ENCODE measurements at places on chromosomes 7 and 10.

GRCh38 chr7:127598318-127598717 lies 4.8 kb downstream of the FSCN3 start:
- no peak for DNase-seq

DNA sequence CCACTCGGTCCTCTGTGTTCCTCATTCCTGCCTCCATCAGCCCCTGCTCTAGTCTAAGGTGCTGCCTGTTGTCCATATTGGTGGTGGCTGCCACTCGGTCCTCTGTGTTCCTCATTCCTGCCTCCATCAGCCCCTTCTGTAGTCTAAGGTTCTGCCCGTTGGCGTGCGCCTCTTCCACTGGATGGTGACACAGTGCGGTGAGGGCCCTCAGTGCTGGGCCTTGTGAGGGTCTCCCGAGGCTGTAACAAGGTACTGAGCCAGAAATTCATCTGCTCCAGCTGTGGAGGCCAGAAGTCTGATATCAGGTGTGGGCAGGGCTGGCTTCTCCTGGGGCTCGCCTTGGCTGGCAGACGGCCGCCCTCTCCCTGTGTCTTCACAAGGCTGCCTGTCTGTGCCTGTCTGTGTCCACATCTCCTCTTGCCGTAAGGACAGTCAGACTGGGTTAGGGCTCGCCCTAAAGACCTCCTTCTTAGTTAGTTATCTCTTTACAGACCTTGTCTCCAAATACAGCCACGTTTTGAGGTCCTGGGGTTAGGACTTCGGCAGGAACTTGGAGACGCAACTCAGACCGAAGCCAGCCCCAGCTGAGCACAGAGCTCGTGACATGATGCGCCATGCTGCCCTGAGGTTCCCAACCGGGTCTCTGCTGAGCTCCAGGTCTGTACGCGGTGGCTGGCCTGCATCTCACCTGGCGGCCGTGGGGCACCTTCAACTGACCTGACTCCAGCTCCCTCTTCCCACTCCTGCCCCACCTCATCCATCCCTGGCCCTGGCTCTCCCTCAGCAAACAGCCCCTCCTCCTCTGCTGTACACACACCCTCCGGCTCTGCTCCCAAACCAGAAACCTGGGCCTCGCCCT lies 181.4 kb upstream of the SHH start:
- no peak for DNase-seq

DNA sequence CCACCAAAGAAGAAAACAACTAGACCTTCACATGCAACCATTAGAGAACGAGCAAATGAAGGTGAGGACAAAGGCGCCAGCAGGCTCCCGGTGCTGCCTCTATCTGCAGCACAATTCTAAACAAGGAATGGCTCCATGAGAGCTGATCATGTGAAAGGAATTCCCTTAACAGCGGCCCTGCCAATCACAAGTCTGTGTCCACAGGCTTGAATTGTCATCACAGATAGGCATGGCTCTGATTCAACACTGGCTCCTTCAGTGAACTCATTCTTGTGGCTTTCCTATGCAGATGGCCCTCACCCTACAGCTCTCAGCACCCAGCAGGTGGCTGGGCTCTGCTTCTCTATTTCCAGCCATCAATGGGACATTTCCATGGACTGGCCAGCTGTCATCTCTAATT lies 36.2 kb downstream of the LAMB1 start:
- DNase-seq: no peak

DNA sequence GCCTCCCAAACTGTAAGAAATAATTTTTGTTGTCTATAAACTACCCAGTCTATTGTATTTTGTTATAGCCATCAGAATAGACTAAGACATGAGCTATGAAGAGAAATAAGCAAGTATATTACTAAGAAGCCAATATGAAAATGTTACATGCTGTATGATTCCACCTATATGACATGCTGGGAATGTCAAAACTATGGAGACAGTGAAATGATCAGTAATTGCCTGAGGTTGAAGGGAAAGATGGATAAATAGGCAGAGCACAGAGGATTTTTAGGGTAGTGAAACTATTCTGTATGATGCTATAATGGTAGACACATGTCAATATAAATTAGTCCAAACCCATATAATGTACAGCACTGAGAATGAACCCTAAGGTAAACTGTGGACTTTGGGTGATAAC lies 261.3 kb upstream of the PCDH15 start:
- no peak for DNase-seq

DNA sequence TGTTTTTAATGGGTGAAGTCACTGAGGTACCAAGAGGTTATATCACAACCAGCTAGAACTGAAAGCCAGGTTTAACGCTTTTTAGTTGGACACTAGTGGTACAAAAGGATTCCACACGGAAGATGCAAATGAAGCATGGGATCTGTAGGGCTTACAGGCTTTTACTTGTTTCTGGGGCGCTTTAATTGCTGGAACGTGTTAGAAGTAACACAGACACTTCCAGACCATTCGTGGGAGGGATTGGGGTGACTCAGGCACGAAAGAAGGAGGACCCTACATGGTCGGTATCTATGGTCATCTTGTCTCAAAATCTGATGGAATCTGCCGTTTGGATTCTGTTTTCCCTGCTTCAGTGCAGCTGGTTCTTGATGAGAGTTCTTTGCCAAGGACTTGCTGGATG lies 1.0 kb downstream of the YKT6 start:
- no peak for DNase-seq

DNA sequence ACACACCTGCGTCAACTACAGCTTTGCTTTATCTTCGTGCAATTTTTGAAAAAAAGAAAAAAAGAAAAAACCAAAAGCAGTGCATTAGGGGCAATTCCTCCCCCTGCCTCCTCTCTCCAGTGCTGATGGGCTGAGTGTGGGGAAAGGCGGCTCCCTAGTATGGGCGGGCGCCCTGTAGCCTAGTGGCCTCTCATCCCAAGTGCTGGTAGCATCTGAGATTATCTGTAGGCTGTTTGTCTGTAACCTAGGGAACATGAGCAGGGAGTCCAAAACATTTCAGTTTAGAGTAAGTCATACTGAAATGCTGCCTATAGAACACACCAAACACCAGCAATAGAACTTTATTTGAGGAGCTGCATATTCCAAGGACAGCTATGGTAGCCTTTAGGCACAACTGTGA lies 24.6 kb upstream of the BAMBI start:
- no peak for DNase-seq

DNA sequence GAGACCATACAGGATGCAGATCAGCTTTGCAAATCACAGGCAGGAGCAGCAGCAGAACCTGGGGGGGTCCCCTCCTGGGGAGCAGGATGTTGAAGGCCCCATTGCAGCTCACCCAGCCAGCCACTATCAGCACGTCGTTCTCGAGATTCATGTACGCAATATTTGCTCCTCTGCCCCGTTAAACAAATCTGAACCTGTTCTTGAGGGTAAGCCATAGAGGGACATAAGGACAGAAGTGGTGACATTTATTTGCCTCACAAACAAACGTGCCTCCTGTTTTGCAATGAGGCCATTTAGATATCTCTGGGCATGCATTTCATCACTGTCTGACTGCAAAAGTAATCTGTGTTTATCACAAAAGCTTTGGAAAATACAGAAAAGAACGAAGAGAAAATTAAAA lies 87.3 kb upstream of the BAIAP2L1 start:
- DNase-seq: no peak

GRCh38 chr7:67760971-67761370 lies 764.3 kb downstream of the TYW1 start:
- no peak for DNase-seq

DNA sequence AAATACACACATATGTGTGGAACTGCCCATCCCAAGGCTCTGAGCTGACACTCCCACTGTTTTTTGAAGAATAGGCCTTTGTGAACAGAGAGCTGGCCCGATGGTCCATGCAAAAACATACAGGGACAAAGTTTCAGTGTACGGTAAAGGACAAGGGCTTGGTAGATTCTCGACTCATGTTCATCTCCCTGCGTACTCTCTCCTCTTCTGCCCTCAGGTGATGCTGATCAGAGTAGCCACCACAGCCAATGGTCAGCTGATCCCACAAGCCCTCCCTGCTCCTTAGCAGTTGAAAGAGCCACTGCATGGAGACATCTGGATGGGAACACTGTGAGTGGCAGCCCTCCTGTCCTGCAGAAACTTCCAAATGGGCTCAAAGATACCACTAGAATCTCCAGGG lies 23.1 kb upstream of the C10orf71 start:
- DNase-seq: no peak

GRCh38 chr7:91657483-91658071 lies 222.9 kb downstream of the MTERF1 start:
- no peak for DNase-seq

GRCh38 chr10:79266543-79267312 lies 80.5 kb upstream of the PPIF start:
- DNase-seq: no peak

DNA sequence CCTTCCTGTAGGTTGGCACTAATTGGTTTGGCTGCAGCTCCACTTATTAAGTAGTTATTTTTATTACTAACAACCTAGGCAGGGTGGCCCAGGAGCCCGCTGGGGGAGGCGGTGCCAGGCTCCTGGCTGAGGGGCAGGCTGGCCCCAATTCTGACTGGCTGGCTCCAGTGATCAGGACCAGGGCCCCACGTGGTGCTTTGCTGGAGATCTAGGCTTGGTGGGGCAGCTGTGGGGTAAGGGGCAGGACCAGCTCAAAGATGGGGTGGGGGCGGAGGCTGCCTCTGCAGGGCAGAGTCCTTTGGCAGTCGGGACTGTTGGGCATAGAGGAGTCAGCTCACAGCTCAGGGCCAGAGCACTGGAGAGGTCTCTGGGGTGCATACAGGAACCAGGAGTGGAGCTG lies 2.4 kb downstream of the ASL start:
- no peak for DNase-seq

DNA sequence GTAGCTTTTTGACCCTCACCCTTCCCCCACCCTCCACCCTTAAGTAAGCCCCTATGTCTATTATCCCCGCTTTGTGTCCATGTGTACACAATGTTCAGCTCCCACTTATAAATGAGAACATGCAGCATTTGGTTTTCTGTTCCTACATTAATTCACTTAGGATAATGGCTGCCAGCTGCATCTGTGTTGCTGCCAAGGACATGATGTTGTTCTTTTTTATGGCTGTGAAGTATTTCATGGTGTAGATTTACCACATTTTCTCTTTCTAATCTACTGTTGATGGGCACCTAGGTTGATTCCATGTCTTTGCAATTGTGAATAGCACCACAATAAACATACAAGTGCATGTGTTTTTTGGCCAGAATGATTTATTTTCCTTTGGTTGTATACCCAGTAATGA lies 232.2 kb downstream of the CACNA2D1 start:
- no peak for DNase-seq

GRCh38 chr10:131902211-131902610 lies 1.4 kb downstream of the PPP2R2D start:
- DNase-seq: no peak

GRCh38 chr10:7482992-7483391 lies 72.2 kb upstream of the SFMBT2 start:
- no peak for DNase-seq

- DNase-seq: no peak
These were observed 189.0 kb downstream of the GALNT17 start for GRCh38 chr7:71320916-71321315.

DNA sequence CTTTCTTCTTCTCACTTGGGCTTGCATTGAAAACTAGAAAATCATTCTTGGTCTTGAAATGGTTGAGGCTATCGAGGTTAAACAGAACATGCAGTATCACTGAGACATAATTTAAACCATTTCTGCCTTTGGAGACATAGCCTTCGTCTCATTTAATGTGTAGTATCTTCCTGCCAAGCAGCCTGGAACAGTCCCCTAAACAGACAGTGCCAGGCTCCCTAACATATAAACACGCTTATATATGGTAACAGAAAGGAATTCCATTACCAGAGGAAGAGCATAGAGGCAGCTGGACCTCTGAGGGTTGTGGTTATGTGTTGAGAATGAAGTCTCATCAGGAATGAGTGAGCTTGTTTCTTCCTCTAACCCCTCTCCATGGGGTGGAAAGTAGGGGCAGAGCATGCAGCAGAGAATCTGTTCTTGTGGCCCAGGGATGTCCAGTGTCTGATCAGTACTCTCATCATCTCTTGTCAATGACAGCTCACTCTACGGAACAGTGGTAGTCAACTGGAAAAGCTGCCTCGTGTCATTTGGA lies 11.2 kb downstream of the CACNB2 start:
- no peak for DNase-seq

DNA sequence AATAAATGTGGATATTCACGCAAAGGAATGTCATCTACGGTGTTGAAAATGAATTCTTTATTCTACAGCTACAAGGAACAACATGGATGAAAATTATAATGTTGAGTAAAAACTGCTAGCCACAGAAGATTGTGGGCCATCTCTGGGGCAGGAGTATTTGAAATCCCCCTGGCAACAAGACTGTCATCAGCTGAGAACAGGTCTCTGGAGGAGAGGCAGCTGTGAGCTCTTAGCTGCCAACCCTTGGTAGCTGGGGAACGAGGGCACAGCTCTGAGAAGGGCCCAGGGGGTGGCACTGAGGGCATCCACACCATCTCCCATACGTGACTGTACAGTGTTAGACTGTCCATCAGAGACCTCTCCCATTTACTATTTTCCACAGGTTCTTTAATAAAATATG lies 340.1 kb upstream of the MGMT start:
- no peak for DNase-seq

DNA sequence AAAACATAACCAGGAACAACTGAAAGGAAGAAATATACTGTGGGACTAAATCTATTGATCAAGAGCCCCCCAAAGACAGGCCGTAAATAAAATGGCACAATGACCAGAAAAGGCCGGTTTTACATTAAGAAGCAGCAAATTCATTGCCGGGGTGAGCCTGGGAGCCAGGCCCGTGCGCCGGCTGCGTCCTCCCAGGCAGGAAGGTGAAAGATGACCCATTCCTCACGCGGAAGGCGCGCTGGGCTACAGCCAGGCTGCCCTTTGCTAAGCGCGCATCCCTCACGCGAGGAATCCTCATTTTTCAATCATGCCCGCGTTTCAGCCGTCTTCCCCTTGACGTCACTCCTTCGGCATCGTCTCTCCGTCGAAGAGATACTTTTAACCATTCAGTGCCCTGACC lies 47.6 kb upstream of the MGMT start:
- no peak for DNase-seq

- no peak for DNase-seq
These were observed 63.7 kb upstream of the STEAP1B start for GRCh38 chr7:22563621-22564241.

GRCh38 chr10:43211030-43211429 lies 55.8 kb downstream of the RASGEF1A start:
- no peak for DNase-seq

DNA sequence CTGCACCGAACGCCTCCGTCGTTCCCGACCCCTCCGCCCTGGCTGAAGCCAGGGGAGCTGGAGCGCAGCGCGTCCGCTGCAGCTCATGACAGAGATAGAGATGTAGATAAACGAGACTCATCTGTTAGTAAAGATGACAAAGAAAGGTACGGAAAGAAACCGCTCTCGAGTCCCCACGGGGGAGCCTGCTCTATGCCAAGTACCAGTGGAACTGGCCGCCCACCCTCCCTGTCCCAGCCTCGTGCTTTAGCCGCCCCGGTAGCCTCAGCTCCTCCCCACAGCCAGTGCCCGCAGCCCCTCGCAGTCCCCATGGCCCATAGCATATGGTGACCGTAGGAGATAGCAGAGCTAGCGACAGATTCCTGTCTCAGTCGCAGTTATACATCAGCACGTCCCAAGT lies 344.7 kb upstream of the GALNT17 start:
- DNase-seq: no peak

- DNase-seq: no peak
These were observed 152.8 kb downstream of the SVIL start for GRCh38 chr10:29481906-29482440.

GRCh38 chr10:102300278-102300843 lies 55.0 kb downstream of the GBF1 start:
- no peak for DNase-seq

Measured in memory B cell (primary cell).